ENCODE measurements at places on chromosomes 11 and 22.
A peak's percentile ranks its signal among the peaks of the same experiment; 100 is the strongest.

GRCh38 chr11:61833926-61834277 lies 5.8 kb downstream of the FADS2 start:
- peak; percentile 26 for DNase-seq

DNA sequence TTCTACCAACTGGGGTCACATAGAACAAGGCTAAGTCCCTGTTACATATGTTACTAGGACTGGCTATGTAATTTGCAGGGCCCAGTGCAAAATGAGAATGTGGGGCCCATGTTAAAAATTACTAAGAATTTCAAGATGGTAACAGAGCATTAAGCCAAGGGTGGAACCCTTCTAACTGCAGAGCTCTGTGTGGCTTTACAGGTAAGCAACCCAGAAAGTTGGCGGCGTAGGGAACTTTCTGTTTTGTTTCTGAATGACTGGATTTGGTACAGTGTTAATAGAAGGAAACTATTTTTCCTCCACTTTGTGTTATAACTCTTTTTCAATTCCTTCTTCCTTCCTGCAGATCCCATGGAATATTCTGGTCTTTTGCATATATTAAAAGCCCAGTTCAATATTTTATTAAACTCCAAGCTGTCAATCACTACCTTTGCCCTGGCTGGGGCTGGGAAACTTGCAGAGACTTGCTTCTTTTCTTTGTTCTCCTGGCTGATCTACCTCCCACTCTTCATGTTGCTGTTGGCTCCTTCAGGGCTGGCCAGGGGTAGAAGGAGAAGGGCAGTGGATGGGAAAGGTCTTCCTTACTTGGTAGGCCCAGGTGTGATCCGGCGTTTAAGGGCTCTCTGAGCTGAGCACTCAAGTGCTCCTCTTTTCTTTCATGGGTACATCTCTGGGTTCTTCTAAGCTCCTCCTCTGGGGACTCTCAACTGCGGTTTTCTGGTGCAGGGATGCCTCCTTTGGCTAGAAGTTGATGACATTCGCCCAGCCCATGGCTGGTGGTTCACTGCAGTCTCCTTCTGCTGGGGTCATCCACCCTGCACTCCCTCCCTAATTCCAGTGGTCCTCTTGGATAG lies 67.7 kb downstream of the SNX19 start:
- no peak for DNase-seq

DNA sequence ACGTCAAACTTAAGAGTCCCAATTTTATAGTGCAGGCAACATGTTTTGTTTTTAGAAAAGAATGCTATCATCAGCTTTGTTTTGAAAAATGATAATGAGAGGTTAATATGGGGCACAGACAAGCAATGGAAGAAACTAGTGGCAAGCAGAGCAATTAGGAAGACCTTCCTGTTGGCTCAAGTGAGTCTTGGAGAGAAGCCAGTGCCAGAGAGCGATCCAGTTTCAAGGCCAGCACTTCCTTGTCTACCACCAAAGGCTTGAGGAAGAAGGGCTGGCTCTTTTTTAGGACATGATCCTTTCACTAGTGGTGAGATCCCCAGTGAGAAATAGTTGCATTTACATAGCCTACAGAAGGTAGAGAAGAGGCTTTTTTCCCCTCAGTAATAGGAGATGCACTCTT lies 1340.7 kb downstream of the LRRC4C start:
- DNase-seq = no peak

DNA sequence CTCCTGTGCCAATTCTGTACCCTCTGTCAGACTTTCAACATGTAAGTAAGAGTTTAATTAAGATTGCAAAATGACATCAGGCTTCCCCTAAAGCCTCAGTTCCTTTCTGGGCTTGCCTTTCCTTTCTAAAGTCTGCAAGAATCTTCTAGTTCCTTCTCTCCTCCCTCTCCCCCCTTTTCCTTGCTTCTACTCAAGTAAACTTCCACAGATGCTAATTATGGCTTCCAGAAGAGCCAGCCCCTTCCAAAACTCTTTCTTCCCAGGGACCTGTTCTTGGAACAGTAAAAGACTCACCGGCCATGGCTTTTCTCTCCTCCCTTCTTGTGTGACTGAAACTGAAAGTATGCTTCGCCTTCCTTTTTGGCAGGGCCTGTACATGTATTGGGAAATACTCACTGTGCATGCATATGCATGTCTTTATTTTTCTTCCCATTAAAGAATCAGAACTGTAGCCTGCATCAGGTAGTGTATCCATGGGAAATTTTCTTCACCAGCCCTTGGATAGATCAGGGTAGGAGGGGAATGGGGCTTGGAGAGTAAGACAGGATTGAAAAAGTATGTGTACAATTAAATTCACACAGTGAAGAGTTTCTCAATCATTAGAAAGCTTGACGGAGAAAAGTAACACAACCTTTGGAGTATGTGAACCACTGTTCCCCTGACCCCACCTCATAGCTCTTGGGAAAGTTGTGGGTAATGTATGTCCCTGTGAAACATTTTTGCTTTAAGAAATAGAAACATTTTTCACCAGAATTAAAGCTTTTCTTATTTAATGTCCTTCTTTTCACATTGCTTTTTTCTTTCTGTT lies at the start of gene CASP1:
Gene CASP1, minus strand, starts transcription at position 332 of the 808 bp plus-strand sequence. Its CDS starts 31 bp downstream, at position 301.
- DNase-seq = peak; percentile 65

- DNase-seq = no peak
Measured at GRCh38 chr11:70032470-70032795, 45.7 kb upstream of the ANO1 start.

DNA sequence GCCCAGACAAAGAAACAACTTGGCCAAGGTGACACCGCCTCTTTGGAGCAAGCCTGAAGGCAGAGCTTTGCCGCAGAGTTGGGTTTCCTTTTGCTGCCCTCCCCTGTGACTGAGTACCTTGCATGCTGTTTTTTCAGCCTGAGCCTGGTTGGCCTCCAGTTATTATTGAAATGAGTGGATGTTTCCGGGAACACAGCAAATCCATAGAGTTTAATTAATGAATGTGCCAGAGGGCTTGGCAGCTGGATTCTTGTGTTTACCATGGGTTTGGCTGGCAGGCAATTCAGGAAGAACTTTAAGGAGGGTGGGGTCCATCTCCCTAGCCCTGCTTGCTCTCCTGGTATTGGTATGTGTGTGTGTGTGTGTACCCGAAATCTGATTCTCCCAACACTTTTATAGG lies 65.6 kb upstream of the CRYBB3 start:
- no peak for DNase-seq

DNA sequence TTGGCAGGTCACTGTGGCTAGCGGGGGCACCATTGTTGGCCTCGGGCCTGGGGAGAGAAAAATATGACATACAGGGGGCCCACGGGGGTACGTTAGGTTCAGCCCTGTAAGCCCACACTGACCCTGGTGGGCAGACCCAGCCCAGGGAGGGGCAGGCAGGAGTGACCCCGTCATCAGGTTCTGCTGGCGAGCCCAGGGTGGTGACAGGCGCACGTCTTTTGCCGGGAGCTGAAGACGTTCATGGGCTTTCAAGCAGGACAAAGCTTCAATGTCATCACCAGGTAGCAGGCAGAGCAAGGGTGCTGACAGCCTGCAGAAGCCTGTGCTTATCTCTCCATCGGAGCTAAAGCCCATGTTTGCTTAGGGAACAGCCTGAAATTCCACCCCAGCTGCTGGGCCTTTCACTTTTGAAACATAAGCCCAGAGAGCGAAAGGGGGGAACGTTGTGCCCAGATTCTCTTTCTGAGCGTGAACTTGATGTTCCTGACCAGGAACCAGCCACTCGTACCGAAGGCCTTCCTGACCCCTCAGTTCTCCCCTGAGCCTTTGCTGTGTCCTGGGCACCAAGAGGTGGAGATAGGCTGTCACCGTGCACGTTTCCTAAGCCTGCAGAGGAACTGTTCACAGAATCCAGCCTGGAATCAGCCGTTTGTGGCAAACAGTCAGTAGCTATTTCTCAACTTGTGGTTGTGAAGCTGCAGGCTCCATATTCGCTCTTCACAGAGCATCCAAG lies 74.0 kb upstream of the ATXN10 start:
- no peak for DNase-seq

DNA sequence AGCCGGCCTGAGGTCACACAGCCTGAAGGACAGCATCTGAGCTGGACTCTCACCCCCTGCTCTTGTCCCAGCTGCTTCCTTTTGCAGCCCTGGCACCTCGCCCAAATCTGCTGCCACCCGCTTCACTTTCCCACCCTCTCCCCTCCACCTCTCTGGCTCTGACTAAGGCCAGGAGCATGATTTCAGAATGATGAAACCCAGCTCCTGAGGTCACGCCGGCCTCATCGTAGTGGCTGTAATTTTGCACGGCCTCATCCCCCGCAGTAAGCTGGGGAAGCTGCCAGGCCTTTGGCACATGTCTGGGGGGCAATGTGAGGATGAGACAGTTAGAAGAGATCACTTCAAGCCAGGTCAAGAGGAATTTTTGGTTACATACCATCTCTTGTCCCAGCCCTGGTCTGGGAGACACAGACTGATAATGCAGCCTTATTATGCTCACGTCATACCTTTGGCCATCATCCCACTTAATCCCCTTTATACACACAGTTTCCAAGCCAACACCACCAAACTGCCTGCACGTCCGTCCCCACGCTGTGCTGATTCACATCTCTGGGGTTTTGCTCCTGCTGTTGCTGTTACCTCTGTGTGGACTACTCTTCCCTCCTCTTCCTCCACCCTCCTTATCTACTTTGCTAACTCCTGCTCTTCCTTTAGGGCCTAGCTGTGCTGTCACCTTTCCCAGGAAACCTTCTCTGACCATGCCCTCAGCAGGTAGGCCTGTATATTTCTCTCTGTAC lies 58.1 kb downstream of the CHRDL2 start:
- no peak for DNase-seq

DNA sequence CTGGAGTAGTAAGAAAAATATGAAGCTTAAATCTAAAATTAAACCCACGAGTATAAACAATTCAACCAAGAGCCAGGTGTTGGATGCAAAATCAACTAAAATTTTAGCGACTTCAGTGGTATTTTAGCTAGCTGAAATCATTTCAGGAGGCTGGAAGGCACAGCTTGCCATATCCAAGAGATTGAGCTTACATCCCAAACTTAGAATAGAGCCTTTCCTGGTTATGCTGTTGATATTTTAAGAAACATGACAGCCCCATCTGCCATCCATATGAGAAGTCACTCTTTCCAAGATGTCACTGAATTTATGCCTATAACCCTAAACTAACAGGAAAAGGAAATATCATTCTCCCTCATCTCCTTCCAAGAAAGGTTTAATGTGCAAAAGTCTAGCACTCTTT lies 334.0 kb downstream of the KCNA4 start:
- no peak for DNase-seq

DNA sequence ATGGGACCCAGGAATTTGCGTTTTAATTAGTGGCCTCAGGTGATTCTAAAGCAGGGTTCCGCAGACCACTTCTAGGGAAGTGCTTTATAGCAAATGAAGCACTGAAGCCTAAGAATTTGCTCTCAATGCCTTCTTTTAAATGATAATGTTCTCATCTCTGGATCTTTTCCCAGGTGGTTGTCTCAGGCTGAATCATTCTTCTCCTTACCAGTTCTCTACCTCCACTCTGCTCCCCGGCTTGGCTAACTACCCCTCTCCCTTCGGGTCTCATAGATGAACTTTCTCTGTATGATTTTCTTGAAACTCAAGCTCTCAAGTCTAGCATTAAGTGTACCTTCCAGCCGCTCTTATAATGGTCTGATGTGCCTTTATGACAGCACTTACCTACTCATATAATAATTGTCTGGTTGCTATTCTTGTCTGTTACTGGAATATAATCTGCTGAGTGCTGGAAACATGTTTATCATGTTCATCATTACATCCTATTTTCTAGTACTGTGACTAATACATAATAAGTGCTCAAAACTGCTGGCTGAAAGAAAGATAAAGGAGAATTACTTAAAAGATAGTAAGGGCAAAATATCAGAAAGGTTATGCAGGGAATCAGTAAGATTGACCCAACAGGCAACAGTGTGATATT lies 195.9 kb upstream of the SESN3 start:
- no peak for DNase-seq

GRCh38 chr11:65894034-65894591 lies 3.6 kb downstream of the CCDC85B start:
- no peak for DNase-seq

- DNase-seq = no peak
Measured at GRCh38 chr11:44542372-44542771, 23.1 kb upstream of the CD82 start.

DNA sequence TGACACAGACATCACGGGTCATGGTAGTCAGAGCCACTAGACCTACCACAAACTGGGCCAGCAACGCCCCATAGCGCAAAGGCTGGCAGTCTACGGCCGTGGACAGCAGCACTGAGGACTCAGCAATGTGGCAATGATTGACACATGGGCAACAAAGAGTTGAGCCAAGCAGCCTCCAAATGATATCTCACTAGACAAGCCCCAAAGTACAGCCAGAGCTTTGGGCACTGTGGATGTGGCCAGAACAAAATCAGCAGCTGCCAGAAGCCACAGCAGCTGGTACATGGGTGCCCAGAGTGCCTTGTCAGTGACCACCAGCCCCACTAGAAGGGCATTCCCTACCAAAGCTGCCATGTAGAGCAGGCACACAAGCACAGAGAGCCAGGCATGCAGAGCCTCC lies 11.2 kb upstream of the UBQLNL start:
- no peak for DNase-seq

GRCh38 chr11:123362941-123363340 lies 67.1 kb upstream of the GRAMD1B start:
- no peak for DNase-seq

DNA sequence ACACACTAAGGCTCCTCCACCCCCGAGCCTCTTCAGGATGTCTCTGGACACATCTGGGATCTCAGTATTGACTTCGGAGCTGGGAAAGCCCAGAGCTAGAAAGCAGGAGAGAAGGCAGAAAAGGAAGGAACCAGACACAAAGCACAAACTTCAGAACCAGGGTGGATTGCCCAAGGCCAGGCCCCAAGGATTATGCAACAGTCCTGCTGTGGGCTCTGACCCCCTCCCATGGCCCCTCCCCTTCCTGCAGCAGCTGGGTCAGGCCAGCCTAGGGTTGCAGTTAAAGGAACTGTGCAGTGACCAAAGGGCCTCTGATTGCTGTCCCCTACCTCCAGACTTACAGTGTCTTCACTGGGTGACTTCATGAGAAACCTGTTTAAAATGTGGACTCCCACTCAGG lies 5.3 kb downstream of the KCNE3 start:
- no peak for DNase-seq

DNA sequence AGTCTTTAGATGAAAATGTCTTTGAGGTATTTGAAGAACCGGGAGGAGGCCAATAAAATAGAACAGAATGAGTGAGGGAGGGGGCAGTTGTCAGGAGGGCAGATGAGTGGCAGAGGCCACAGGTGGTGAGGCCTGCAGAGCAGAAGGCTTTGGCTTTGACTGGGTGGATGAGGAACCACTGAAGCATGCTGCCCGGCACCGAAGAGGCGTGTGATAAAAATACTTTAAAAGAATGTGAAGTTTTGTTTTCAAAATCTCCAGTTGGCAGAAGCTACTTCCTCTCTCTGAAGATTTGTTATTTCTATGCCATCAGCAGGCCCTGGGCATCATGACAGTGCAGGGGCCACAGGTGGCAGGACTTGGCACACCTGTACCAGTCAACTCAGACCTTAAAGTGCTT lies 6.3 kb downstream of the MS4A12 start:
- DNase-seq = no peak

GRCh38 chr11:113519989-113520613 lies 44.9 kb upstream of the DRD2 start:
- DNase-seq = no peak

GRCh38 chr11:68377389-68377795 lies 65.0 kb downstream of the LRP5 start:
- no peak for DNase-seq
